ENCODE measurements at places on chromosomes 1 and 21.

- no peak for DNase-seq
- H3K4me3 ChIP-seq, result no peak overlapping the region
- H3K36me3 ChIP-seq, result no peaks in the 10 kb centered on the region
- H3K4me1 ChIP-seq, result no peaks in the 10 kb centered on the region
- no peaks in the 10 kb centered on the region for H3K27me3 ChIP-seq
Measured at GRCh38 chr21:18940791-18941190, 537.2 kb upstream of the TMPRSS15 start.

DNA sequence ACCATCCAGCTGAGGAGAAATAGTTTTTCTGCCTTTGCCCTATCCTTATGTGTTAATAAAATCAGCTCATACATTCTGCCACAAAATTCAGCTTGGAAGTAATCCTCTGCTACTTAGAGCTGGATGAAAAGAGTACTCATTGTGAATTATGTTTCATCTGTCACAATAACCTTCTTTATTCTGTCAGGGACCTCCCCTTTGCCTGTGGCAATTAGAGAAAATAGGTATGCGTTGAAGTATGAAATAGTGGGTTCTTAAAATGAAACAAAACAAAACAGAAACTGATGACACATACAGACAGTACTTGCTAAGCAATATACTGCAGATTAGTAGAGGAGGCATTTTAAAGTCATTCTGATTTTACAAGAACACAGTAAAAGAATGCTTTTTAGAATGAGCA is 578.5 kb downstream of the USP25 start:
- no peaks in the 10 kb centered on the region for H3K4me1 ChIP-seq
- H3K4me3 ChIP-seq, result peak overlapping the region; percentile 35
- no peak for DNase-seq
- no peaks in the 10 kb centered on the region for H3K36me3 ChIP-seq
- no peaks in the 10 kb centered on the region for H3K27me3 ChIP-seq
- peak overlapping the region; percentile 46 for H3K27ac ChIP-seq

- H3K27me3 ChIP-seq, result peaks cover 4% of the 10 kb centered on the region
- H3K36me3 ChIP-seq, result no peaks in the 10 kb centered on the region
- peak within 1 kb of the TSS; percentile 24 for H3K4me3 ChIP-seq
- no peak for DNase-seq
- H3K4me1 ChIP-seq, result no peaks in the 10 kb centered on the region
Measured at GRCh38 chr1:156860628-156861423, at the start of gene NTRK1. NTRK1 (plus strand) TSS chr1:156860865; CDS start chr1:156860935, 70 bp downstream.

- H3K4me1 ChIP-seq, result no peaks in the 10 kb centered on the region
Measured at GRCh38 chr1:154869351-154870114, 548 bp downstream of the KCNN3 start.

- H3K27ac ChIP-seq, result no peak overlapping the region
- no peak for DNase-seq
- no peaks in the 10 kb centered on the region for H3K36me3 ChIP-seq
- H3K4me3 ChIP-seq, result no peak overlapping the region
Measured at GRCh38 chr1:63688302-63688890, 85.4 kb upstream of the ROR1 start.
